ENCODE measurements at places on chromosomes 7 and 10.

DNA sequence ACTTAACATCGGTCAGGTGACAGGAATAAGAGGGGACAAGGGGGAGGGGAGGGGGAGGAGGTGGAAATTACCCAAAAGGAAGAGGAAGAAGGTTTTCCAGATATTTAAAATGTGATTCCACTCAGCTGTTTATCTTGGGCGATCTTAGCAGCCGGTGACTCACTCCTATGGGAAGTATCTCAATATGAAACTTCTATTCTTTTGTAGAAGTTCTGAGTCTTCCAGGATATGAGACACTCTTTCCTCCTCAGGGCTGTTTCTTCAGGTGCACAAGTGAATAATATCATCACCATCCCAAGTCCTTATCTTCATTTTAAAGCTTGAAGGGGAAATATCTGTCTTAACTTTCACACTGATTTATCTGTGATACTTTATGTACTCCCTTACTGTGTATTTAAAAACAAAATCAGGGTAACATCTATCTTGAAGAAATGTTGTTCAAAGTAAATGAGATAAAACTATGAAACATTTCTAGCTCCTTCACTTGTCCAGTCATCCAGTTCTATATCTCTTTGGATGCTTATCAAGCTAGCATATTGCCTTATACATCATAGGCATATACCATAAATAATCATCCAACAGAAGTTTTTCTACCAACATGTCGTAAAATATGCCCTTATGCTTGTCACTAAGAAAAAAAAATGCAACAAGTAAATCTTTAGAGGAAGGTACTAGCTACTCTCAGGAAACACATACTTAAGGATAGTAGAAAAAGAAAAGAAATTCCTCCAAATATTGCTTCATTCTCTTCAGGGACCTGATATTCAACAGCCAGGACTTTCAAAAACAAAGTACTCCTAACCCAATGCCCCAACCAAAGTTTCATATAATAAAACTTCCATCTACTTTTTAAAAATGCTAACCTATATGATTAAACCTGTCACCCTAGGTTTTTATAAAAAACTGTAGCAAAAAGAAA lies 13.7 kb downstream of the DOCK4 start:
- DNase-seq, result no peak

DNA sequence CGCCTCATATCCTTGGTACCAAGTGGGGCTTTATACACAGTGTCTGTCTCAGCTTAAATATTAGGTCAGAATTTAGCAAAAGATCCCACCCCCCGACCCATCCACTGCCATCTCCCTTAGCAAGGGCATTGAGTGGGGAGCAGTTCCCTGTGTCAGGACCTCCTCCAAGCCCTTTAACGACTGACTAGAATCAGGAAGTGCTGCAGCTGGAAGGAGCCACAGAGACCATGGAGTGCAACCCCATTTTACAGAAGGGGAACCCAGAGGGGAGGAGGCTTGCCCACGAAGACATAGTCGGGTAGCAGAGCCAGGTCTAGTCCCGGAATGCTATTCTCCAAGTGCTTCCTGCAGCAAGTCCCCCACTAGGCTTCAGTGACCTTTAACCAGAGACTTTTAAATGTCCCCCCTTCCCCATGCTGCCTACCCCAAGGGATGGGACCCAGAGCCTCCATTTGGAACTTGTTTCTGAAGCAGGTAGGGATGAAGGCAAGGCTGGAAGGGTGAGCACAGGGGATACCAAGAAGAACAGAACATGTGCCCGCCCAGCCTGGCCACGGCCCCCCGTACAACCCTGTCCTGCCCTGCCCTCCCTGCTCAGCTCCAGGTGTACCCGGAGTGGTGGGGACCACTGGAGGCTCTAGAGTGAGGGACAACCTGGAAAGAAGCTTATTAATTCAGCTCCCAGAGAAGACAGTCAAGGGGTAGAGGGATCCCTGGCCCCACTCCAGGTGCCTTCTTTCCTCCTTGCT lies 41.3 kb downstream of the C10orf105 start:
- no peak for DNase-seq

GRCh38 chr10:132095403-132096113 lies 29.8 kb downstream of the JAKMIP3 start:
- no peak for DNase-seq

DNA sequence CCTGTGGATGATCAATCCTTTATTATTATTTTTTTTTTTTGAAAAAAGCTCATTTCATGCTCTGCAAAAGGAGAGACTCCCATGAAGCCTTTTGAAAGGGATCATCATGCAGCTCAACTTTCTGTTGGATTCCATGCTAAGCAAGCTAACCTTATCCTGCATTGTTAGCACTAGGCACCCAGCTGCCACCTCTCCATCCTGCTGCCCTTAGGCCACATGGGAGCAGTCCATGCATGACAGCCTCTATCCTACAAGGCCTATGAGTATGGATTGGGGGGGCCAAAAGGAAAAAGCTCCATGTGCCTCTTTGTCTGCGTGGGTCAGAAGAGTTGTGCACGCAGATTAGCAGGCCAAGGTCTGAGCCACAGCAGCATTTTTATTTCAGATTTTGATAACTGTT lies 19.2 kb downstream of the SMNDC1 start:
- DNase-seq, result no peak

- DNase-seq, result no peak
Observed at GRCh38 chr7:18330548-18330947, 165.0 kb upstream of the HDAC9 start.

DNA sequence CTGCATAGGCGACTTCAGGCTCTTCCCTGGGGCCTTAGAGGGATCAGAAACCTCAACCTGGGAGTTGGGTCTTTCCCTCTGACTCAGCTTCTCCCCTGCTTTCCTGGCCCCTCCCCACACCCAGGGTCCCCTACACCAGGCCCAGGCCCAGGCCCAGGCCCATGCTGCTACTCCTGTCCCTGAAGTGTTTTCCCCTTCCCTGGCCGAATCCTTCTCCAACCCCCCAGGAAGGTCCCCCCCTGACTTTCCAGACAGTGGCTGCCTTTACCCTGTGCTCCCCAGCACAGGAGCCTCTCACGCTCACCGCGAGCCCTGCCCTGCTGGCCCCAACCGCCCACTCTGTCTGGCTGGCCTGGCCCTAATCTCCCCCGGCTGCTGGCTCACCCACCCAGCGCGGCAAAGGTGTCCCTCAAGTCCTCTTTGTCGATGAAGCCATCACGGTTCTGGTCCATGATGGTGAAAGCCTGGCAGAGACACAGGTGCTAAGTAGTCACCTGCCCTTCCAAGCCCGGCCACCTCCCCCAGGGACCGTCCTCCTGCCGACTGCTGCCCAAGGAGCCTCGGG lies 6.4 kb downstream of the MYL10 start:
- no peak for DNase-seq

All from cortex of kidney (tissue), 1 donor.